ENCODE measurements at places on chromosomes 4 and X. TPM values are rescaled to one million over a fixed set of nuclear protein-coding genes. Genes with fewer than 3 reads are reported as not detected.

The YY2 gene
- 2.1 TPM for total RNA-seq

The XKRX gene
- 0.39 TPM for total RNA-seq

The REELD1 gene
- not detected for total RNA-seq

The PRSS48 gene
- not detected for total RNA-seq

The FATE1 gene
- total RNA-seq: not detected

The MAOB gene
- not detected for total RNA-seq

The P2RY4 gene
- total RNA-seq: not detected

The SOX3 gene
- total RNA-seq: not detected

The SPATA4 gene
- not detected for total RNA-seq

The CHRDL1 gene
- total RNA-seq: 1.2 TPM

The NDUFC1 gene
- total RNA-seq: 154 TPM

The TKTL2 gene
- not detected for total RNA-seq

The CXCL3 gene
- total RNA-seq: 0.53 TPM

The COL4A6 gene
- 0.21 TPM for total RNA-seq

The DMD gene
- 13.3 TPM for total RNA-seq

The ATOH1 gene
- total RNA-seq: not detected

The PAGE2 gene
- total RNA-seq: not detected

The CRMP1 gene
- total RNA-seq: 37.7 TPM

The XPNPEP2 gene
- not detected for total RNA-seq

The PPBP gene
- total RNA-seq: not detected

The MAP9 gene
- 9.9 TPM for total RNA-seq

The MAGEE2 gene
- not detected for total RNA-seq

The GRXCR1 gene
- not detected for total RNA-seq

The CEP135 gene
- total RNA-seq: 5.2 TPM

The LGI2 gene
- 0.12 TPM for total RNA-seq

The CCNA2 gene
- 119 TPM for total RNA-seq

The IL2RG gene
- total RNA-seq: not detected

The RTL5 gene
- total RNA-seq: 0.90 TPM

Data from H4 (cell line).